ENCODE measurements at places on chromosomes 5 and 9.

- DNase-seq = no peak
Observed at GRCh38 chr5:56862909-56863308, 46.5 kb upstream of the SETD9 start.

GRCh38 chr5:123289210-123289609 lies 134.0 kb downstream of the CEP120 start:
- DNase-seq = no peak

GRCh38 chr9:70363760-70364159 lies 50.7 kb downstream of the KLF9 start:
- DNase-seq = no peak

GRCh38 chr9:69785757-69786156 lies 25.9 kb upstream of the PTAR1 start:
- DNase-seq = no peak

DNA sequence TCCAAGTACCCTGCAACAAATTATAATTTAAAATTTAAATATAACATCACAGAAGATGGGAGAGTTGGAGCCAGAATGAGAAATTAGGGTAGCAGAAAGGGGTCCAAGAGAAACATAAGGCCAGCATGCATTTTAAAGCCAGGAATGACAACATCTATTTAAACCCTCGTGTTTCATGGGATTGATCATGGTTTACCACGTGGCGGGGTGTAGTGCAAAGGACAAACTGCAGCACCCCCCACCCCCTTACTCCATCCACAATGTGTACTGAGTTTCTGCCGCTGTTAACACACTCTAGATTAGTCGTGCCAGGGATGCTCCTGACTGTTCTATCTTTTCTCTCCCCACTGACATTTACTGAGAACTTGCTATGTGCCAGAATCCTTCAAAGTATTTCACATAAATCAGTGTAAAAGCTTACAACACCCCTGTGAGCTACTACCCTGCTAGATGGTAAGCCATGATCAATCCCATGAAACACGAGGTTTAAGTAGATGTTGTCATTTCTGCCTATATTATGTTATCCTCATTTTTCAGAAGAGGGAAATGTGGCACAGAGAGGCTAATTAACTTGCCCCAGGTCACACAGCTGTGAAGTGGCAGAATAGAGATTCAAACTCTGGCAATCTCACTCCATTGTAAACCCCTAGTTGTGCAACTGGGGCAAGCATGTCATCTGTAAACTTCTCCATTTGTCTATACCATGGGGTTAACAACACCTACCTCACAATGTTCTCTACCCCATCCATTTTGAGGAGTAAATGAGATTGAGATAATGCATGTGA lies 136.3 kb downstream of the ENTREP1 start:
- no peak for DNase-seq

- DNase-seq = no peak
Observed at GRCh38 chr5:132680780-132681475, 7.1 kb downstream of the IL4 start.

- DNase-seq = no peak
Observed at GRCh38 chr9:6479959-6480358, 67.0 kb downstream of the UHRF2 start.

- DNase-seq = no peak
Observed at GRCh38 chr5:177487975-177488374, 9.4 kb downstream of the PDLIM7 start.

DNA sequence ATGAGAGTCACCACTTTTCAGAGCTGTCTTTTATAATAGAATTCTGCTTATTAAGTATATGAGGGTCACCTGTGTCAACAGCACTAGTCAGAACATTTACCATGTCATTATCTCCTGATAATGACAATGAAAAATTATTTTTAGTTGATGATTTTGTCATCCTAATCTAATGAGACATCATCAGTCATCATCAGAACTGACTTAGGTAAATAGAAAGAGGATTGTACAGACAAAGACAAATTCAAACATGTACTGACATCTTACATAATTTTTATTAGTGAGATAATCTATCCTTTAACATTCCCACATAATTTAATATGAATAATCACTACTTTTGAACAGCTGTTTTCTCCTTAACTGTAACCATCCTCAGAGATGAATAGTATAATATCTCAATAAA lies 22.6 kb downstream of the CDH9 start:
- no peak for DNase-seq

- DNase-seq = no peak
Observed at GRCh38 chr9:127021664-127022363, 100.6 kb downstream of the ANGPTL2 start.

DNA sequence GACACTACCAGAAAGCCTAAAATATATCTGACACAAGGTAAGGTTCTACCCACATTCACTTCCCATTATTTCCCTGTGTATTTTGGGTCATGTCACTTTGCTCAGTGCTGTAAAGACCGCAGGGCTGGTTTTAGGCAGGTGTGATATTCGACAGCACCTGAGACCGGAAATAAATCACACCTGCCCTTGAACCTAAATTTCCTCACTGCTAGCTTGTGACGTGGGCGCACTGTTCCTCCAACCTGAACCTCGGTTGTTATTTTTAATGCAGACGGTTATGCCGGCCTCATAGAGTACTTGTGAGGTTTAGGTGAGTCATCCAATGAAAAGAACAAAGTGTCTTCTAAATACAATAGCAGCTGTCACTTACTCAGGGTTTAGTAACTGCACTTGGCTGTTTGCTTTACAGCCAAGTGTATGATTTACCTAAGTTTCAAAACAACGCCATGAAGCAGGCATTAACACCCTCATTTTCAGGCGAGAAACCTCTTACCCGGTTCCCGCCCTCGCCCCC lies 20.7 kb upstream of the ZNF782 start:
- peak; percentile 77 for DNase-seq

- DNase-seq = no peak
Observed at GRCh38 chr5:134840811-134841210, 5.0 kb upstream of the C5orf24 start.

- DNase-seq = peak; percentile 65
Observed at GRCh38 chr9:133991214-133991921, 756 bp downstream of the VAV2 start.

GRCh38 chr5:84272771-84273516 lies 111.7 kb downstream of the EDIL3 start:
- no peak for DNase-seq

DNA sequence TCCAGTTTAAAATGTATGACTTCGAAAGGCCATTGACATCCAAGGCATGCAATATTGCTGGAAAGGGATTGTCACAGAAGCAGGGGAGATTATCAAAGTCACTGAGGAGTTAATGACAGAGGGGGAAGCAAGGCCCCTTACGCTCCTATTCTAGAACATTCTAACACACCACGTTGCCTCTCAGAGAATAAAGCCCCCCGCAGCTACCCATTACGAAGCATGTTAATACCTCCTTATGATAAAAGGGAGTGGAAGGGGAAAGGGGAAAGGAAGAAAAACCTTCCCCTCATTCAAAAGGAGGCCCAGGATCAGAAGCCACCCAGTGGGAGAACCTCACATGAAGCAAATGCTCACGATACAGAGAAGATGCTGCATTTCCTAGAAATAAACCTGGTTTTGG lies 213.6 kb downstream of the DAB2IP start:
- no peak for DNase-seq

- DNase-seq = no peak
Observed at GRCh38 chr5:174325431-174325830, 279.9 kb downstream of the NSG2 start.

All from GM20000 (cell line).